Type B pancreatic cell (in vitro differentiated cells): ENCODE measurements at places on chromosomes 12 and 14. TPM values are rescaled to one million over a fixed set of nuclear protein-coding genes. Genes with fewer than 3 reads are reported as not detected.

Gene RFX4
- total RNA-seq = 0.29 and 25.4 TPM in 2 replicates

Gene POTEM
- not detected in 2 replicates for total RNA-seq

Gene KDM5A
- 76.7 and 156 TPM in 2 replicates for total RNA-seq

Gene KCNH3
- total RNA-seq = 0.72 and 1.8 TPM in 2 replicates

Gene SERPINA1
- 313 and 712 TPM in 2 replicates for total RNA-seq

Gene CLEC6A
- not detected in 2 replicates for total RNA-seq

Gene ASPG
- 0.29 TPM in 1 of 2 replicates, not detected in the other for total RNA-seq

- no peak for DNase-seq
- no peaks in the 10 kb centered on the region for H3K27me3 ChIP-seq
- peak overlapping the region; percentile 98 for H3K27ac ChIP-seq
Observed at GRCh38 chr12:110249716-110250225, 31.3 kb upstream of the ATP2A2 start.

DNA sequence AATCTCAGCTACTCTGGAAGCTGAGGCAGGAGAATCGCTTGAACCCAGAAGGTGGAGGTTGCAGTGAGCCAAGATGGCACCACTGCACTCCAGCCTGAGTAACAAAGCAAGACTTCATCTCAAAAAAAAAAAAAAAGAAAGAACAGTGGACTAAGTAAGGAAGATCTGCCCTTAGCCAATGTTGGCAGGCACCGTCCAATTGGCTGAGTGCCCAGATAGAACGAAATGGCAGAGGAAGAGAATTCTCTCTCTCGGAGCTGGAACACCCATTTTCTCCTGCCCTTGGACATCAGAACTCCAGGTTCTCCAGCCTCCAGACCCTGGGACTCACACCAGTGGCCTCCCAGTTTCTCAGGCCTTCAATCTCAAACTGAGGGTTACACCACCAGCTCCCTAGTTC lies 49.9 kb downstream of the ESR2 start:
- peaks cover 4% of the 10 kb centered on the region for H3K4me1 ChIP-seq
- H3K4me3 ChIP-seq = no peak overlapping the region
- H3K36me3 ChIP-seq = no peaks in the 10 kb centered on the region
- no peak overlapping the region for H3K27ac ChIP-seq

GRCh38 chr12:84785281-84785680 lies 127.3 kb downstream of the SLC6A15 start:
- H3K36me3 ChIP-seq = no peaks in the 10 kb centered on the region
- no peak for DNase-seq
- H3K4me3 ChIP-seq = no peak overlapping the region
- no peaks in the 10 kb centered on the region for H3K27me3 ChIP-seq
- H3K4me1 ChIP-seq = no peaks in the 10 kb centered on the region

DNA sequence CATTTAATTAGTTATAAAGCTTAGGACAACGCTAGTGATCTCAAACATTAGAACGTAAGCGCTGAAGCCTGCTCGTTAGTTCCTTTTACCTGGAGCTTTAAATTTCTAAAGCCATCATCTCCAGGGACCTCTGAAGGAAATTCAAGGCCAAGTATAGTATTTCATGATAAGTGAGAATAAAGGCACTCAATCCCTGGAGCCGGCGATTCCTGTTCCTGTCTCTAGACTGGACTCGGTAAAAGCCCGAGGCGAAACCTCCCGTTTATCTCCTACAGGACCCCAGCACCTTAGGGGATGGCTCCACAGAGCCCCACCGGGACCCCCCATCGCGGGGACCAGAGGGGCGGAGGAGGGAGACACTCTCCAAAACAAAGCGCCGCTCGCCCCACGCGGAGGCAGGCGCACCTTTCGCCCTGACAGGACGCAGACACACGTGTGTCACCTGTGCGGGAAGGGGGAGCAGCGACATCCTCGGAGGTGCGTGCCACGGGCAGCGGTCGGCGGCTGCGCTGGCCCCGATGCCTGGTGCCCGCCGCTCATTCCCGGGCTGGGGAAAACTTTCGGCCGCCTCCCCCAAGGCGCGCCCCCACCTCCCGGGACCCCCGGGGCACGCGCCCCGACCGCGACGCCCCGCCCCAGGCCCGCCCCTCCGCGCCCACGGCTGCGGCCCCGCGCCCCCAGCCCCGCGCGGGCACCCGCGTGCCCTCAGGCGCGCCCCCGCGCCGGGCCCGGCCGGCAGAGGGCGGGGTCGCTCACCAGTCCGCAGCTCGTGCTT lies 678 bp downstream of the RPS6KA5 start:
- peak overlapping the region; percentile 73 for H3K27ac ChIP-seq
- peaks cover 11% of the 10 kb centered on the region for H3K4me1 ChIP-seq
- H3K27me3 ChIP-seq = no peaks in the 10 kb centered on the region
- DNase-seq = peak; percentile 72
- no peaks in the 10 kb centered on the region for H3K36me3 ChIP-seq

DNA sequence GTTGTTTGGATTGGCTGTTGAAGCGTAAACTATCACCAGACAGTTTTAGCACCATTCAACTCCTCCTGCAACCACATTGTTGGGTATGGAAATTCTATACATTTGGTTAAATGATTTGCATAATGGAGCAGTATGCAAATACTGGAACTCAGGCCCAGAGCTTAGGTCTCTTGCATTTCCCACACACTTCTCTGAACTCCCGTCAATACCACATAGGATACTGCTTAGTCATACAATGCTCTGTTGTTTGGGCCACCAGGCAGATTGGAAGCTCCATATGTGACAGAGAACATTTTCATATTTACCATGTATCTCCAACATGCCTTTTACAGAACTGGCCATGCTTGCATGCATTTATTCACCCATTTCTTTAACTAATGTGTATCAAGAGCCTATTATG lies 78.0 kb downstream of the IFNG start:
- H3K4me3 ChIP-seq = no peak overlapping the region
- H3K27ac ChIP-seq = no peak overlapping the region
- DNase-seq = no peak
- no peaks in the 10 kb centered on the region for H3K36me3 ChIP-seq

DNA sequence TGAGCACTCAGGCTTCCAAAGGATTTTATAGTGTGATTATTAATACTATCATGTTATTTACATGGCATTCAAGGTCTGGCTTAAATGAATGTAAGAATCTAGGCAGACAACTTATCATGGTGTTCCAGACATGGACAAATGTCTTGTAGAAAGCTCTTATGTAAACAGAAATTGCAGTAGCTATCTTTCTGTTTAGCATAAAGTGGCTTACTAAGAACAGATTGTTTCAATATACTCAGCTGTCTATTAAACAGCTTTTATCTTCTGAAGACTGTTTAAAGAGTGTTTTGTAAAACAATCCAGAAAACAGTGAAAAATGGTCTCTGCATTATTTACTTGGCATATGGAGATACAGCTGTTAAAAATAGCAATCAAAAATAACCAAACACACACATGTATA lies 1061.8 kb upstream of the SEL1L start:
- no peak overlapping the region for H3K27ac ChIP-seq
- no peaks in the 10 kb centered on the region for H3K4me1 ChIP-seq
- DNase-seq = no peak
- H3K27me3 ChIP-seq = peaks cover 2% of the 10 kb centered on the region
- no peaks in the 10 kb centered on the region for H3K36me3 ChIP-seq

DNA sequence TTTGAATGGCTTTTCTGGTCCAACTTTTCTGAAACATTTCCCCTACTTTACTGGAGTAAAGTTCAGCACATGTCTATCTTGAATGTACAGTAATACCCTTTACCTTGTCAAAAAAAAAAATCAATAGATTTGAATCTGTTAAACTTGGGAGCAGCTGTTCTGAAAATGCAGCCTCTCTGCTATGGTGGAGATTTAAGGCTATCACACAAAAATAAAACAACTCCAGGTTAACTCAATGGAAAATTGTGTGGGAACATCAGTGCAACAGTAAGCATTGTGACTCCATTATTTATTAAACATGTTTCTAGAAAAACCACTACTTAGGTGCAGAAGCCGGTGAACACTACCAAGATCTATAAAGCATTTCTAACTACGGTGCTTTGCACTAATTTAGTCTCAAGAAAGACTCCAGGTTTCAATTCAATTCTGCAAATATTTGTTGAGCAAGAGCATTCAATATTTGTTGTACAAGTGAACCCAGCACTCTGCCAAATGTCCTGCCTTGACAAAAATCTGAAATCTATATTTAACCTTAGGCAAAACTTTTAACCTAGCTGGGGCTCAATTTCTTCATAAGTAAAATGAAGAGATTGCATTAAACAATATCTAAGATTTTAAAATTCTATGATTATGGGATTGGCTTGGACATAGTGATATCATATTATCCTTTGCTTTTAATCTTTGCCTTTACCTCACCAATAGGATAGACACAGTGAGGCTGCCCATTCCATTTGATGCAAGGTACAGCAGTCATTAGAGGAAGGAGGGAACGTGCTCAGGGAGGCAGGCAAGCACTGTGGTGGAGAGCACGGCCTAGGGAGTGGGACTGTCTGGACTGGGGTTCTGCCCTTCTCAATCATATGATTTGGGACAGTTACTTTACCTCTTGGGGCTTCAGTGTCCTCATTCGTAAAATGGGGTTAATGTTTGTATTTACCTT lies 155.2 kb downstream of the KITLG start:
- no peaks in the 10 kb centered on the region for H3K27me3 ChIP-seq
- DNase-seq = no peak
- no peaks in the 10 kb centered on the region for H3K4me1 ChIP-seq
- no peak overlapping the region for H3K4me3 ChIP-seq

- no peaks in the 10 kb centered on the region for H3K27me3 ChIP-seq
- peaks cover 34% of the 10 kb centered on the region for H3K4me1 ChIP-seq
- H3K27ac ChIP-seq = peak overlapping the region; percentile 79
- peak overlapping the region; percentile 78 for H3K4me3 ChIP-seq
- H3K36me3 ChIP-seq = peaks cover 21% of the 10 kb centered on the region
- DNase-seq = no peak
Observed at GRCh38 chr14:67270145-67270753, 29.0 kb downstream of the PALS1 start.

DNA sequence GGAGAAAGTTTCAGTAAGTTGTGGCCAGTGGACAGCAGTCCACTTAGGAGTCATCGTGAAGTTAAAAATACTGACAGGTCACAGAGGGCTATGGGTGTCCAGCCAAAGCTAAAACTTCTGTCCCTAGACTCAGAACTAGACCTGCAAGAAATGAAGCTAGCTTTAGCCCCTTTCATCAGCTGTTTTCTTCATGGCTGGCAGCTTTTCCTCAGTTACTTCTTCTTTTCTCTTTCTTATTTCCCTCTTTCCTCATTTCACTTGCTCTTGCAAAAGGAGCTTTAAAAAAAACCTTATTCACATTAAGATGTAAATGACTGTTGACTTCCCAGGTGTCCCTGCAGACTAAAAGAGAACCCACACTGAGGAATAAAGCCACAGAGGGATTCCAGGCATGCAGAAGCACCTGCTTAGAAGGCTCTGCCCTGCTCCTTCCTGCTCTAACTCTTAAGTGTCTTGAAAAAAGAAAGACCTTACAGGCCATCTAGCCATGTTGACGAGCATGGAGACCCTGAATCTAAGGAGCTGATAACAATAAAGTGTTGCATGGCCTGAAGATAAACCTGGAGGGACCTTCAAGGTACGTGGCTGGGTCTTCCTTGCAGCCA lies 69.7 kb upstream of the CCND2 start:
- H3K4me1 ChIP-seq = peaks cover 4% of the 10 kb centered on the region
- peaks cover 55% of the 10 kb centered on the region for H3K27me3 ChIP-seq
- H3K36me3 ChIP-seq = no peaks in the 10 kb centered on the region

DNA sequence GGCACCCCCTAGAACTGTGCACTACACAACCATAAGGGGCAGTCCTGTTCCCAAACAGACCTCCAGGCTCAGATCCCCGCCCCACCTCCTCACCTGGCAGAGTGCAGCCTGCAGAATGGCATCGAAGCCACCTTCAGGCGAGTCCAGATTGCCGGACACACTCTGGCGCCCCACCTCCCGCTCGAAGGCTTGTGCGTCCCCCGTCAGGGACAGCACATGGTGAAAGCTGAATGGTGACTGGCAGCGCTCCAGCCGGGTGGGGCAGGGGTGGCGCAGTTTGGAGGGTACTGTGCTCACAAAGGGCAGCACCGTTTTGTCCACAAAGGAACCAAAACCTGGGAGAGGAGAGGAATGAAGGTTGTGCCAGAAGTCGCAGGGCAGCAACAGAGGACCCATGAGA lies 10.6 kb downstream of the ITGB7 start:
- H3K27me3 ChIP-seq = peaks cover 52% of the 10 kb centered on the region
- DNase-seq = no peak
- H3K4me1 ChIP-seq = peaks cover 5% of the 10 kb centered on the region
- peak overlapping the region; percentile 44 for H3K4me3 ChIP-seq
- no peak overlapping the region for H3K27ac ChIP-seq

- H3K36me3 ChIP-seq = no peaks in the 10 kb centered on the region
- no peak overlapping the region for H3K4me3 ChIP-seq
- peaks cover 21% of the 10 kb centered on the region for H3K4me1 ChIP-seq
- DNase-seq = no peak
- H3K27me3 ChIP-seq = peaks cover 8% of the 10 kb centered on the region
- H3K27ac ChIP-seq = peak overlapping the region; percentile 24
Observed at GRCh38 chr12:116619246-116619645, 60.1 kb downstream of the MAP1LC3B2 start.

DNA sequence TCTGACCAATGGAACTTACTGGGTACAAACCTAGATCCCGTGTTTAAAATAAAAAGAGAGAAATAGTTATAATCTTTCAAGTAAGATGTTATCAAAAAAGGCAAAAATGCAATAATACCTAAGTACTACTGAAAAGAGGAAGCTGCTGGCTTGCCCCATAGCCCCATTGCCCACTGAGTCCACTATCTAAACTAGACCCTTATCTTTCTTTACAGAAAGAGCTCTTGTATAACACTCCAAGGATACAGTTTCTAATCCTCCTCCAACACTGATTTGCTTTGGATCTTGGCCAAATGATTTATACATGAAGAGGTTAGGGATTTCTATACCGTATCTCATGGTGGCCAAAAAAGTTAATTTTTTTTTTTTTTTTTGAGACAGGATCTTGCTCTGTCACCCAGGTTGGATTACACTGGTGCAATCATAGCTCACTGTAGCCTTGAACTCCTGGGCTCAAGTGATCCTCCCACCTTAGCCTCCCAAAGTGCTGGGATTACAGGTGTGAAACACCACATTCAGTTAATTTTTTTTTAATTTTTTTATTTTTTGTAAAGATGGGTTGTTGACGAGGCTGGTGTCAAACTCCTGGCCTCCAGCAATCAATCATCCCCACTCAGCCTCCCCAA lies 2.6 kb downstream of the GXYLT1 start:
- no peaks in the 10 kb centered on the region for H3K27me3 ChIP-seq
- no peak for DNase-seq
- peaks cover 7% of the 10 kb centered on the region for H3K36me3 ChIP-seq
- peaks cover 28% of the 10 kb centered on the region for H3K4me1 ChIP-seq
- H3K27ac ChIP-seq = no peak overlapping the region
- H3K4me3 ChIP-seq = peak overlapping the region; percentile 21

- H3K4me1 ChIP-seq = peaks cover 17% of the 10 kb centered on the region
- no peak for DNase-seq
- peak overlapping the region; percentile 82 for H3K27ac ChIP-seq
- H3K27me3 ChIP-seq = no peaks in the 10 kb centered on the region
- H3K4me3 ChIP-seq = no peak overlapping the region
- no peaks in the 10 kb centered on the region for H3K36me3 ChIP-seq
Observed at GRCh38 chr12:127809275-127809674, 457.7 kb upstream of the TMEM132C start.
